ENCODE measurements at places on chromosomes 12 and 14.

- DNase-seq, result no peak
These were observed 46.5 kb downstream of the BTBD7 start for GRCh38 chr14:93286212-93286890.

- no peak for DNase-seq
These were observed 790 bp downstream of the NEDD1 start for GRCh38 chr12:96907671-96908422.

DNA sequence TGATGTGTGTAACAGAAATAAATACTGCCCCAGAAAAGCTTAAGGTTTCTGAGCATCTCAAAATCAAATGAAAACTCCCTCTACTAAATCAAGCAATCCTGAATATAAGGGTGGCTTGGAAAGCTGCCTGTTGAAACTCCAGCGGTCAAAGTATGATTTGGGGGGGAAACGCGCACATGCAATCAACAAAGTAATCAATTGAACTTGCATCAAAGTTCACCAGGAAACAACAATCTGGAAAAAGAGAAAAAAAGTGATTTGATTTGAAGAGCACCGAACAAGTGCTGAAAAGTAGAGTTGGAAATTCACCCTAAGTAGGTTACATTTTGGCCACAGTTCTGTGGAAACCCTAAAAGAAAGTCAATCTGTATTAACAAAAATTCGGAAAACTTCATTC lies 700 bp downstream of the CNIH1 start:
- no peak for DNase-seq

DNA sequence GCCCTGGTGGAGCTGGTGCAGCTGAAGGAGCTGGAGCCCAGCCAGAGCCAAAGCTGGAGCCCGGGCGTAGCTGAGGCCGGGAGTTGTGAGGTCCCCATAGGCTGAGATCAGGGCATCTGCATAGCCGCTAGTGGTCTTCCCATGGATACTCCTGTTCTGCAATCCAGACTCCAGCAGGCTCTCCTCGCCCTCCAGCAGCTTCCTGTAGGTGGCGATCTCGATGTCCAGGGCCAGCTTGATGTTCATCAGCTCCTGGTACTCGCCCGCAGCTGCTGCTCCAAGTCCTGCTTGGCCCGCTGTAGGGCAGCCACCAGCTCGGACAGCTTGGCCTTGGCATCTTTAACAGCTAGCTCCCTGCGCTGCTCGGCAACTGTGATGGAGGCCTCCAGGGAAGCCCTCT lies 966.1 kb downstream of the FSCB start:
- DNase-seq, result no peak

DNA sequence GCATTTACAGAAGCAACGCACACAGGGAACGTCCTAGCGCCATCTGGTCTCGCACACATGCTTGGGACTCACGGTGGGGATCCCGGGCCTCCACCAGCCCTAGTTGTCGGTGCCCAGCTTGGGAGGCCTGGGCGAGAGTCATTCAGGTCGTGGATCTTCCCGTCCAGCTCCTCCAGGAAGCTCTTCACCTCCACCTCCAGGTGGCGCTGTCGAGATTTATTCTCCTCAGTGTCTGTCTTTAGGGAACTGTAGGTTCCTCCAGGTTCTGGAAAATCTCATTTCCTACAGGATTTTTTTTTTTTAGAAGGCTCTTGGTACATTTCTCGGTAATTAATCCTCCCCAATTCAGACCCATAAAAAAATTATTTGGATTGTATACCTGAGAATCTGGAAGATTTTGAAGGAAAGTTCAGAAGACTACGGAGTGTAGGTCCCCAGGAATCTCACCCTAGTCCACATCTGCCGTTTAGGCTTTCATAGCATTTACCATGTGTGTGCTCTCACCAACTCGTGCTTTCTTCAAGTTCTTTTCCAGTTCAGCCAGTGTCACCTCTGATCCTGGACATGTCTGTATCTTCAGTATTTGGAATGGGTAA lies 910.0 kb downstream of the TMEM121 start:
- peak; percentile 47 for DNase-seq

DNA sequence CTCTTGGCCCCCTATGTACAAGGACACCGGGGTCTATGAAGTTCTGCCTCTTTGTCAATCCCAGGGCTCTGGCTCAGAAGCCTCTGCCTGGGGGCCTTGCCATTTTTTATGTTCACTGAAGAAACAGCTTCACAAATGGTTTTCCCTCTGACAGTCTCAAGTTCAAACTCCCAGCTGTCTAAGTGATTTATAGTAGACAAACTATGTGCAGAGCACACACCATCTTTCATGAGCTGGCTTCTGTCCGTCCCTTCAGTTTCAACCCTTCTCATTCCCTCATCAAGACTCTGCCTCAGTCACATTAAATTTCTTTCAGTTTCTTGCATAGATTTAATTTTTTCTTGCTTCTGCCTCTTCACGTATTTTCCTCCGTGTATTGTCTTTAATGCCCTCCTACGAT lies 2.7 kb upstream of the DCD start:
- no peak for DNase-seq

DNA sequence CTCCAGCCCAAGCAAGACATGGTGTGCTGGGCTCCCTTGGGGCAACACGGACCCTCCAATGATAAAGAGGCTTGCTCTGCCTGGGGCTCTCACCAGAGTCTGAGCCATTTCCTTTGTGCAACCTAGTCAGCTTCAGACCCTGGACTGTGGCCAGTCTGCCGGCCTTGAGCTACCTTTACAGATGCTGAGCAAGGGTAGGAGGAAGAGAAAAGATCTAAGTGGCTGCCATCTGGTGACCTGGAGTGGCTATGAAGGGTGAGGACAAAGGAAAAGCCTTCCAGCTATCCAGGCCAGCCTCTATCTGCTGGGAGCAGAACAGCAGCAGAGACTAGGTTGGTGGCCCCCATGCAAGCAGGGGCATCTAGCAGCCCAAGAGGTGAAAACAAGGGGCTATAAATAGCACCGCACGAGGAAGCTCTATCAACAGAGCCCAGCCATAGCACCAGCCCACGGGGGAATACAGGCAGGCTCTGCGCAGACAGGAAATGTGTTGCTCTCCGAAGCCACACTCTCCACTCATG lies 230.1 kb downstream of the FOXN3 start:
- no peak for DNase-seq

DNA sequence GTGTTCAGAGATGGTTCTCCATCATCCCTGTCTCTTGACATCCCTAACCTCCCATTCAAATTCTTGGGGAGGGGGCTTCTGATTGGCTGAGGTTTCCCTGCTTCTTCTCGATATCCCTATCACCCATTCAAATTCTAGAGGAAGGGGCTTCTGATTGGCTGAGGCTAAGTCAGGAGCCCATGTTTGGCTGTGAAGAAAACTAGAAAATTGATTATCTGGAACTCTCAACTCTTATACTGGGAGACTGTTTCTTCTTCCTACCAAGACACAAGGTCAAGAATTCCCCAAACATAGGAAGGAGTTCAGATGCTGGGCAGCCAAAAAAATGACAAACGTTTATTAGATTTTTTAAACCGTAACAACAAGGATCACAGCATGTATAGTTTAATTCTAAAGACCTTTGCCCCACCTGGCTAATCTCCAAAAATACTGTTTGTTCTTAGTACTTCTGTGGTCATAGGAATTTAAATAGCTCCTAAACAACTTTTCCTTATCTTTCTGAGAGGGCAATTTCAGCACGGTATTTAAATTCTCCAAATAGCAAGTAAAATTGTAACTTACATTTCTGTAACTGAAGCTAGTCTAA lies 26.4 kb downstream of the SPIC start:
- DNase-seq, result no peak

DNA sequence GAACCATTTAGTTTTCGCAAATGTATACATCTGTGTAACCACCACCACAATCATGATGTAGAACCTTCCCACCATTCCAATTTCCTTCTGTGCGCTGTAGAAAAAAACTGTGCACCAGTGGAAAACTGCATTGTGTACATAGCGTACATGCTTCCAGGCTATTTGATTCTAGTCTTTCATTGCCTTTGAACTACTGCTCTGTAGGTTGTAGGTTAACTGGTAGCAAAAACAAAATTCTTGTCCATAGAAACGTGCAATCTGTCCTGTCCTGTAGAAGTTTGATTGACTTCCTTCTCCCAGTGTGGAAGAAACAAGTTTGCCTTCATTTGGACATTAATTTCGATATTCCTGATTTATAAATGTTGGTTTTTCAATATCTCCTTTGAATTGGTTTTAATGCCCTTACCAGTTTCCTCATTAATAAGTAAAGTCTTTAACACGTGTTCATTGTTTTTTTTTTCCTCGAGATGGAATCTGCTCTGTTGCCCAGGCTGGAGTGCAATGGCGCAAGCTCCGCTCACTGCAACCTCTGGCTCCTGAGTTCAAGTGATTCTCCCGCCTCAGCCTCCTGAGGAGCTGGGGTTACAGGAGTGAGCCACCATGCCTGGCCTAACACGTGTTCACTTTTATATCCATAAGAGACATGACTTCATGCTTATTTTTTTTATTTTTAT lies 3.6 kb upstream of the ISM2 start:
- DNase-seq, result no peak

GRCh38 chr14:105547741-105548169 lies 21.4 kb downstream of the TMEM121 start:
- DNase-seq, result no peak

DNA sequence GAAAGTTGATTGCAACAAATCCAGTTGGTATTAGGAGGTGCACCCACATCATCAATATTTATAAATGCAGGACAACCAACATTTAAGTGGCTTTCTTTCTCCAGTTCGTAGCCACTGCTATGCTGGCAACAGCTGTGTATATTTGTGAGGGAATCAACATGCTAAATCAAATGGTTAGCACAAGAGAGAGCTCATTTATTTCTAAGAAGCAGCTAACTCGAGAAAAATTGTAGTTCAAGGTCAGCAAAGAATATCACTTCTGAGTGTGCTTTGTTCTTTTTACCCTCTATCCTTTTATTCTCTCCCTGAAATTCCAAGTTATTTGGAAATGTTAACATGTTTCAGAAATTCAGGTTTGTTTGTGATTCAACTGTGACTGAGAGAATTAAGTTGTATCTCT lies 137.3 kb downstream of the NAV3 start:
- DNase-seq, result no peak

DNA sequence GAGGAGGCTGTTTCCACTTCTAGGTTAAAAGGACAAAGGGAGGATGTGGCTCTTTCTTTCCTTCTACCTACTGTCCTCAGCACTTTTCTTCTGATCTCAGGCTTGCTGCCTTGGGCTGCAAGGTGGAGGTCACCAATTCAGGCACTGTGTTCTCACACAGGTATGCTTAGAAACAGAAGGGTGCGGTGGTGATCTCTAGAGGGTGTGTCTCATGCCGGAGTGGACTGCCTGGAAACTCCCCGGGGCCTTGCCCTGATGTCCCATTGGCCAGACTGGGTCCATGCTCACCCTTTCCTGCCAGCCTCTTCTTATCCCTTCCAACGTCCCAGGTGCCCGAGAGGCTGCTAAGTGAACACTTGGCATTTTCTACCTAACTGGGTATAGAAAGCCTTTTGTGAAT lies 1197.6 kb downstream of the AACS start:
- no peak for DNase-seq

GRCh38 chr12:14057895-14058294 lies 76.5 kb upstream of the GRIN2B start:
- DNase-seq, result no peak

GRCh38 chr12:52256584-52256935 lies 17.9 kb upstream of the KRT86 start:
- DNase-seq, result no peak

DNA sequence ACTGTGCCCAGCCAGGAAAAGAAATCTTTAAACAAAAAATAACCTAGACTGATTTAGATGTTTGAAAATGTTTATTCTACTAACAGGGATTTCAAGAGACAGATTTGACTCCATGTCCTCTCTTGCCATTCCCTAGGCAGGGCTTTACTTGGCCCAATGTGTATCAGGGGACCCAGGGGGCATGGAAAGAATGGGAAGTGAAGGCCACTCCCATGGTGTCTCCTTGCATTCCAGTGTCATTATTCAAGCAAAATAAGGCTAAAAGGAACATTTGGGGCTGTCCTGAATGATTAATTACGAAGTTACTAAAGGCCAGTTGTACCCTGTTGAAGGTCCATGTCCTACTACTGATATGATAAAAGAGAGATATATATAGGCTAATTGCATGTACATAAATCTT lies 151.9 kb upstream of the ATF7IP start:
- no peak for DNase-seq

DNA sequence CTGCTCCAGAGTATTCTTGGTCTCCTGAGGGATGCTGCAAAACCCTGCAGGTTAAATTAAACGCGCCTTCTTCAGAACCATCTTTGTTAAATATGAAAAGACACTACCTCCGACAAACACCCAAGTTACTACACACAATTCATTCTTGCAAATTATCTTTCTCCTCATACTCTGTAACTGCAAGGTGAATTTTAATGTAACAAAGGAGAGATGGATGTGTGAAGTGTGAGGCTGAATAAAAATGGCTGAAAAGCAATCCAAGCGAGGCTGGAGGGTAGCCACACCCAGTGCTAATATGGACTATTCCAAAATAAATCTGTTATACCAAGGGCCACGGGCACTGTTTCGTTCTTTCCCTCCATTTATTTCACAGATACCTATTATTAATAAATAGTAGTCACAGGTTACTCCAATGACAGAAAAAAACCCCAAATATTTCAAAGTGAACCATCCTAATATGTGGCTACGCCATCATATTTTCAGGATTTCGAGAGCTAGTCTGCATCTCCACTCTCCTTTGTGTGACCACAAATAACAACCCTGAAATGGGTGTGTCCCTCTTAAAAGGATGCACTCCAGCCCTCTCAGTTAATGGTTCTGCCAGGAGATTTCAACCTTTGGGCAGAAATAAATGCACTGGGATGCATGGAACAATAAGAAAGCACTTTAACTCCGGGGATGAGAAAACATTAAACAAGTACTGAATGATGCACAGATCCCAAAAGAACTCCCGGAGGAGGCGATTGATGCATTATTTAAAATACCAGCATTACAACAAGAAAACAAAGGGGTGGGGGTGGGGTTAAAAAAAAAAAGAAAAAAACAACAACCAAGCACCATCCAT lies 53.1 kb upstream of the CCDC175 start:
- DNase-seq, result no peak

- DNase-seq, result no peak
These were observed 1069.1 kb downstream of the SLC6A15 start for GRCh38 chr12:83843541-83843940.

- no peak for DNase-seq
These were observed 84.6 kb downstream of the SETD3 start for GRCh38 chr14:99395909-99396530.

- DNase-seq, result no peak
These were observed 165.2 kb downstream of the BTG1 start for GRCh38 chr12:91980389-91980821.

Measured in memory B cell (primary cell).